Fibroblast of upper back skin (primary cell): ENCODE measurements at places on chromosomes 16 and 17.

GRCh38 chr17:4134721-4135120 is 8.1 kb downstream of the ZZEF1 start:
- no peak for DNase-seq

GRCh38 chr16:3470723-3471122 is 24.6 kb downstream of the C16orf90 start:
- no peak for DNase-seq

GRCh38 chr17:32311028-32311536 is 30.9 kb downstream of the C17orf75 start:
- no peak for DNase-seq

DNA sequence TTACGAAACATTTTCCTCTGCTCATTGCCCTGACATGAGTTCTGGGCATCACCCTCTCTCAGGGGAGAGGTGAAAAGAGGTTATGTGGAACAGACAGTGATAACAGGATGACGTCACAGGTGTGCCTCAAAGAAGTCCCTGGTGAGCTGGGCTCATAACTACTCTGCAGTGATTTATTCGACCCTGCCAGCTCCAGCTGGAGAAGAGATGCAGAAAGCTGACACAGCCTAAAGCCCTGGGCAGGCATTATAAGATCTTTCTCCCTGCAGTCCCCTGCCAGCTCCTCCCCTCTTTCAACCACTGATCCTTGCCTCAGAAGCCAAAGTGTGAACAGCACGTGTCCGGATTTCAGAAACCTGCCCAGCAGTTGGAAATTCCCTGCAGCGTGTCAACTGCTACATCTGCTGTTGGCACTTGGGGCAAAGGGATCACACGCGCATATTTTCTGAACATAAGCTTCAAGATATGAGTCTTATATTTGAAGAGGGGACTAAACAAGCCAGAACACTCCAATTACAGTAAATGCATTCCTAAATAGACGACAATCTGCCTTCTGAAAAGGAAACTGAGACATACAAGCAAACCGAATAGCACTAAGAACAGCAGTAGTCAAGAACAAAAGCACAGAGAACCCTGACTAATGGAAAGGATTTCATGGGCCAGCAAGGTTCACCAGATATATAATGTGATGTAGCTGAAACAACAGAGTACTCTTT is 80.5 kb downstream of the SMG6 start:
- peak; percentile 75 for DNase-seq

- DNase-seq: no peak
Measured at GRCh38 chr16:27730661-27731210, 180.8 kb downstream of the KATNIP start.

DNA sequence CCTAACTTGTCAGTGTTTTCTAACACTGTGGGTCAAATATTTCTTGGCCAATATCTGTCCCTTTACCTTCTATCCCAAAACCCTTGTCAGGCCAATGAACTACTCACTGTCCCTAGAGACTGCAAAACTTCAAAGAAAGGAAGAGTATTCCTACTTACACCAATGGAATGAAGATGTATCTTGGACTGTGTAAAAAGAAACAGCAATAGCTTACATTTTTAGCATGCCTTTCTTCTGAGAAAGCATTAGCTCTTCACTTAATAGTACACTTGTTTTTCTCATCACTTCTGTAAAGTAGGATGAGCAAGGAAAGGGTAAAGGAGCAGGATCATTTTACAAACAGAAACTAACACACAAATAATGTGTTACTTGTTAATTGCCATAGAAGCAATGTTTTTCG is 73.9 kb downstream of the STH start:
- DNase-seq: peak; percentile 76

DNA sequence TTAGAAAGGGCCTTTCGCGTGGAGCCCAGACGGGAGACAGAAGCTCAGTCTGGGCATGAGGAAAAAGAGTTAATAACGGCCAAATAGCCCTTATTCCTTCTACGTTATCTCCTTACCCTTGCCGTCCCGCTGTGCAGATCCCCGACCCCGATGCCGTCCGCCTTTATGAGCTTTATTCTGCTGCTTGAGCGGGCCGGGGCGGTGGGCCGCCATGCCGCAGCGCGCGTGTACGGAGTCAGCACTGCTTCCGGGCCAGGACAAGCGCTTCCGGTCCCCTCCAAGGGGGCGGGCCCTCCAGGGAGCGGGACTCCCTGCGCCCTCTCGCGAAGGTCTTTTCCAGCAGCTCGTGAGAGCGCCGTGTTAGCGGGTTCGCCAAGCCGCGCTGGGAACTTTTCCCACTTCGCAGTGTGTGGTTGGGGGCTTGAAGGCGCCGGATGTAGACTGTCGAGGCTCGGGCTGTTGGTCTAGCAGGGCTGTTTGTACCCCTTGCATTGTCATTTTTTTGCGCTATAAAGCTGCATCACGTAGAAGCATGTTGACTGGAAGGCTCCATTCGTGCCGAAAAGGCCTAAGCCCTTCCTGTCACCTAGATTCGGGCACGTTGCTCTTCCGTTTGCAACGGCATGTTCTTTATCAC is at the start of gene TSR1:
TSR1 (minus strand) TSS at position 243 of the 637 bp plus-strand sequence; CDS start at position 213, 30 bp downstream.
- DNase-seq: peak; percentile 91

DNA sequence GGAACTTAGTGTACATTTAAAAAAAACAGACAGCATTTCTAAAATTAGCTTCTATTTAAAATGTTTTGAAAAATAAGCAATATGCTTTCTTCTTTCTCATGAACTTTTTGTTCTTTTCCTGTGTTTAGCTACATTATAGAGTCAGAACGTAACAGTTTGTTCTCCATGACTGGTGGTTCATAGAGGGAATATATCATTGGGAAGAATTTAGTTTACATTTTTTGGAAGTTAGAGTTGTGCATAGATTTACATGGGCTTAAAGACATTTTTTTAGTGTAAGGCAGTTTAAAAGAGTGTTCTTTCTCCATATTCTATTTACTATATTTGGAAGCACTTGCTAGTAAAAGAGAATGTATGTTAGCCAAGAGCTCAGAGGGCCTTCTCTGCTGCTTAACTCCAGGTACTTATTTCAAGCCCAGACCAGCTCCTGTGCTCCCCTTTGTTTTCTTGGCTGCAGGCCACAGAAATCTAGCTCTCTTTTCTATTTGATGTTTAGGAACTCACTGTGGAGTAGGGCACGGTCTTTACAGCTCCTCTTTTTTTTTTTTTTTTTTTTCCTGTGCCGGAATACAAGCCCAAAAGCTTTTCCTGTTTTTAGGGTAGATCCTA is 20.2 kb downstream of the AP2B1 start:
- DNase-seq: no peak

- peak; percentile 95 for DNase-seq
Measured at GRCh38 chr17:41812381-41813151, at the start of gene FKBP10. TSS of gene FKBP10 (plus strand) at chr17:41813004. CDS start at chr17:41813035, 31 bp downstream.

DNA sequence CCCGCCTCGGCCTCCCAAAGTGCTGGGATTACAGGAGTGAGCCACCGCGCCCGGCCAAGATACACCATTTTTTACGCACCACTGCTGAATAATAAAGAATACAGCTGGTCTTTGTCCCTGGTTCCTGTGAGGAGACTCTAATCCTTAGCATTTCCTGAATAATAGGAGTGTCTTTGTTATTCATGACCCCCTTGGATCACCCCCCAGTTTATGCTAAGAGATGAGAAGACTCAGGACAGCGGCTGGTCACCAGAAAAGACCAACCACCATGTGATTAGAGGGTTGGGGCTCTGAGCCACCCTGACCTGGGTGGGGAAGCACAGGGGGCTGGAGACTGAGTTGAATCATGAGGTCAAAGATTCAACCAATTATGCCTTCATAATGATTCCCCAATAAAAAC is 17.3 kb downstream of the PHLPP2 start:
- DNase-seq: no peak

DNA sequence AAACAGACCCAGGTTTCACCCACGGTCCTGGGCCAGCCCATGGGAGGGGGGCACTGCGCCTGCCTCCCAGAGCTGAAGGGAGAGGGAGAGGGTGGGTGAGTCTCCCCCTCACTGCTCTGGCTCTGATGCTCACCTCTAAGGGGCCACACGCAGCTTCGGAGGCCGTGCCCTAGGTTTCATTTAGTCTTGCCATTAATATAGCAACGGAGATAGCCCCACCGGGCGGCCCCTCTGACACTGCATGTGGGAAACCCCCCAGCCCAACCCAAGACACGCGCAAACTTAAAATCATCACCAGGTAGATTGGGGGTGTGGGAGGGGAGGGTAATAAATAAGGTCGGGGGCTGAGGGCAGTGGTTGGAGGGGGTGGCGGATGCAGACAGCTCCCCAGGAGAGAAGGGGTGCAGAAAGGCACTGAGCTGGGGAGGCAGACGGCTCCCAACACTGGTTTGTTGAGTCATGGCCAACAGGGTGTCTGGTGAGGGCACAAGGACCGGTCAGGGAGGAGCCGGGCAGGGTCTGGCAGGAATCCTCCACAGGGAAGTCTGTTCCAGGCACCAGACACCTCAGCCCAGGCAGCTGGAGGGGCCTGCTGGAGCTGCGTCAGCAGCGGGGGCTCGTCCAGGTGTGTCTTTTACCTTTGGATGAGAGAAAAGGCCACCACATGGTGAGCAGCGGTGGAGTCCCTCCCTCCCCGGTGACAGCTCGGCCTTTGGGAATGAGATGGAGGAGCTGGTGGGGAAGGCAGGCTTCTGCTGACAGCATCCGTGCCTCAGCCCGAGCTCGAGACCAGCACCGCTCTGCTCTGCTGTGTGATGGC is 32.0 kb upstream of the DOC2B start:
- DNase-seq: no peak

DNA sequence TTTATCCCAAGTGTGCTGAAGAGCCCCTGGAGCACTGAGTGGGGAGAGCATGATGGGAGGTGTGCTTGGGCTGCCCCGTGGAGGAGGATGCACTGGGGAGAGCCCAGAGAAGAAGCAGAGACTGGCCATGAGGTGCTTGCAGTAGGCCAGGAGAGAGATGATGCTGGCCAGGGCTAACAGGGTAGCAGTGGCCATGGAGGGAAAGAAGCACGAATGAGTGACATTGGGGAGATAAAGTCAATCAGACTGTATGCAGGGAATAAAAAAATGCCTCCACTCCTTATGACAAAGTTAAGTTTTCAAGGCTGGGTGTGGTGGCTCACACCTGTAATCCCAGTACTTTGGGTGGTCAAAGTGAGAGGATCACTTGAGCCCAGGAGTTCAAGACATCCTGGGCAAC is 5.4 kb upstream of the TMEM220 start:
- no peak for DNase-seq

DNA sequence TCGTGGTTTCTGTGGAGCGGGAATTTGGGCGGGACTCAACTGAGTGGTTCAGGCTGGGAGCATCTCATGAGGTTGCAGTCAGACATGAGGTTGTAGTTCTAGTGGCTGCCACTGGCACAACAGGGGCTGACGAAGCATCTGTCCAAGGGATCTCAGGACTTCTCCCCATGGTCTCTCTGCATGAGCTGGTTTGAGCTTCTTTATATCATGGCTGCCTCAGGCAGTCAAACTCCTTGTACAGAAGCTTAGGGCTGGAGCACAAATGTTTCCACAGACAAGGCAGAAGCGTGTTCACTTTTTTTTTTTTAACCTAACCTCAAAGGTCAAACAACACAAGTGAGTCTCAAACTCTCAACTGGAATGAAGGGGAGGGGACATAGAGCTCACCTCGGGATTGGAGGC is 243.3 kb downstream of the MSI2 start:
- DNase-seq: peak; percentile 31

DNA sequence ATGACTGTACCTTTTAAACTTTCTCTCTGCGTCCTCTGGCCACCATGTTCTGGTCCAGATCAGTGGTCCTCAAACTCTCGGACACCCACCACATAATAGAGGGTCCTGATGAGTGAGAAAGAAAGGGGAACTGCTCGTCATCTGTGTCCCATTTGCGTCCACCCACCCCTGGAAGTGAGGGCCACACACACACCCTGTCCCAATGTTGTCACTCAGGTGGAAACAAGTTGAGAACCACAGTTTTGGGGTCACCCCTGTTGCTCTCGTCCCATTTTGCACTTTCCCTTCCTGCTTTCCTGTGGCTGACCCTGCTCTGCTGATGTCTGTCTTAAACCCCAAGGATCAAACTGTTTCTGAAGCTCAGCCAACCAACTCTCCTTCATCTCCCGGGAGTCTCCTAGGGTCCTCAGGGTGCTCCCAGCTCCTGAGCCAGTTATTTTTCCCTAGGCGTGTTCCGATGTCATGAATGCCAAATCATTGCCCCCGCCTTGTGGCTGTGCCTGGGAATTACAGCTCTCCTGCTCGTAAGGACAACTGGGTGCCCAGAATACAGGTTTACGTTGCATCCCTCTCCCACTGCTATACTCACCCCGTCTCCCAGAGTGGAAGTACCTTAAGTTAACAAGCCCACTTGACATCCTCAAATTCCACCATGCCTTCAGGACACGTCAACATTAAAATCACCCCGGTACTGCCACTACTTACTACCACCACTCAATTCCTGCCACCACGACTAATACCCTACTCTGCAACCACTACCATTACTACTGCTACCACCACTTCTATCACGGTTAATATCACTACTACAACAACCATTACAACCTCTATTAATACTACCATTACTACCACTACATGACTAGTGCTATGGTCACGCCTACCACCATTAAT is 26.0 kb upstream of the HNF1B start:
- DNase-seq: peak; percentile 67

GRCh38 chr17:64004903-64005733 is 7.0 kb downstream of the PRR29 start:
- DNase-seq: no peak

GRCh38 chr16:87062569-87063442 is 254.4 kb downstream of the C16orf95 start:
- peak; percentile 71 for DNase-seq

DNA sequence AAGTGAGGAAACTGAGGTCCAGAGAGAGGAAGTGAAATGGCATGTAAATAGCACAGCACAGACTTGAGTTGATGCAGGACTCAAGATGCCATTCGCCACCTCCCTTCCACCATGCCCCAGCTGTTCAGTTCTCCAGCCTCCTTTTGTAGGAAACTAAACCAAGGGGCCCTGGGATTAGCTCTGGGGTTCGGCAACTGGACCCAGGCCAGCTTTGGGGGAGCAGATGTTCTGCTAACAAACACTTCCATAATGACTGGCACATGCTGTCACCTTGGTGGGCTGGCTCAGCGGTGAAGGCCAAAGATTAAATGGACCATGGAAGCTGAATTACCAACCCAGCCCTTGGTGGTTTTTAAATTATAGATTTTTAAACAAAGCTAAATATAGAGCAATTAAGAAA is 77.0 kb downstream of the IRX6 start:
- DNase-seq: no peak
